ENCODE measurements at places on chromosomes 1 and 21.

- DNase-seq, result no peak
Observed at GRCh38 chr21:42564561-42564971, 50.9 kb downstream of the SLC37A1 start.

DNA sequence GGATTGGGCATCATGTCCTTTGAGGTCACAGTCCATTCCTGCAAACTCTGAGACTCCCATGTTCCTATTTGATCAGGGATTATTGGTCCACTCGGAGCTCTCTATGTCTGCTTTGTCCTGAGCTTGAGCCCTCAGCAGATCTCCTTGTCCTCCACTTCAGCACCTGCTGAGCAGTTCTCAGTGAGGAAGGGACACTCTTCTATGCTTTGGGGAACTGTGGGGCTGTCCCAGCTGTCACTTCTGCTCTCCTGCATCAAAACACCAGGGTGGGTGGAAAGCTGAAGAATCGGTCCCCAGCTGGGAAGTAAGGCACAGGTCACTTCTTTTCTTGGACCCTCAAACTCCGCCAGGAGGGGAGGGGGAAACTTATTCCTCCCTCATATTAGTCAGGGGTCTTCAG is 99.5 kb downstream of the PCP4 start:
- no peak for DNase-seq

- peak; percentile 61 for DNase-seq
Observed at GRCh38 chr1:168287237-168287664, 6.6 kb downstream of the TBX19 start.

GRCh38 chr1:116994411-116994810 is 7.1 kb upstream of the CD101 start:
- DNase-seq, result no peak

GRCh38 chr1:228957535-228957934 is 222.3 kb downstream of the RHOU start:
- no peak for DNase-seq

DNA sequence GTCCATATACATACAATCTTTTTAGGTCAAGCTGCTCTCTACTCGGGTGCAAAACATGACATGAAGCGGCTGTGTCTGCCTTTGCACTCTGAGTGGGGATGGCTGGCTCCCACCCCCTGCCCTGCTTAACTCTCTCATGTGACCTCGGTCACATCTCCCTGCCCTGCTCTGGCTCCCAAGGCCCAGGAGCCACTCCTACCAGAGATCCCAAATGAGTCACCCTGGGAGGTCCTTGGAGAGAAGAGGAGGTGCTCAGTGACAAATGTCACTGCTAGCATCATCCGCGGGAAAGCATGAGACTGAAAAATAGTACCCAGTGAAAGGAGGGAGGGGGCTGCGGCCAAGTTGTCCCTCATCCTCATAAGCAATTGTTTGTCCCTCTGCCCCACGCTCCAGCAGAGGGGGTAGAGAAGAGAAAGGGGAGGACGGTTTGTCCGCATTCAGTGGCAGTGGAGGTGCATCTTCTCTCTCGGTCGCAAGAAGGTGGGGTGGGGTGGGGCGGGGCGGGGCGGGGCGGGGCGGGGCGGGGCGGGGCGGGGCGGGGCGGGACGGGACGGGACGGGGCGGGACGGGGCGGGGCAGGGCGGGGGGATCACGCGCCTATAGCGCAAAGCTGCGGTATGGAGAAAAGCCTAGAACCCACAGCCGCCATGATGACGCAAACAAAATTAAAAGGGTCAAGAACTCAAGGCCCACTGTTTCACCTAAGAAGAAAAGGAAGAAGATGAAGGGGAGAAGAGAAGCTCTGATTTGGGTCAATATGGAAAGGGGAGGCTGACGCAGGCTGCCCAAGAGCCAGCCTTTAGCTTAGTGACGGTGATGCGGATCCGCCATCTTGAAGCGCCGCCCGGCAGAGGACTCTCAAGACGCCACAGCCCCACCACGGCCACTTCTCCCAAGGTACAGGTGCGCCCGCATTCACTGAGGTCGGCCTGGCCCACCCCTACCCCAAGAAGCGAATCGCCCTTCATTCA is 66.2 kb downstream of the CD46 start:
- no peak for DNase-seq

- DNase-seq, result peak; percentile 27
Observed at GRCh38 chr1:41765152-41765551, 153.6 kb downstream of the HIVEP3 start.

GRCh38 chr1:61446531-61446991 is 278.4 kb downstream of the TM2D1 start:
- DNase-seq, result no peak

DNA sequence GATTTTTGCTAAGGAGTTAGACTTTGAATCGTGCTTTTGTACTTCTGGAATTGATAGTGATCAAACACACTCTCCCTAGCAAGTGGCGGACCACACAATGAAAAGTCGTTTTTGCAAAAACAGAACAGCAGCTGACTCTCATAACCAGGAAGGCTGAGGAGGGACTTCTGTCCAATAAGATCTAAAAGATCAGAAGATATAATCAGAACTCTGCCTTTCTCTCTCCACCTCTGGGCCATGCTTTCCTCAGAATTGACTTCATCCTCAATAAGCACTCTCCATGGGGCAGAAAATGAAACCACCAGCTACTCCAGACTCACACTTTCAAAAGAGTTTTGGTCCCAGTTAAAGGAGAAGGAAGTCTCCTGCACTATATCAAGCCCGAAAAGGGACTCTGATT is 55.3 kb upstream of the SAMD13 start:
- DNase-seq, result peak; percentile 74

GRCh38 chr1:88731475-88732269 is 47.6 kb downstream of the PKN2 start:
- DNase-seq, result peak; percentile 31

GRCh38 chr1:11384170-11384554 is 94.8 kb upstream of the DISP3 start:
- no peak for DNase-seq

GRCh38 chr1:212470059-212470458 is 37.3 kb downstream of the NENF start:
- DNase-seq, result no peak

DNA sequence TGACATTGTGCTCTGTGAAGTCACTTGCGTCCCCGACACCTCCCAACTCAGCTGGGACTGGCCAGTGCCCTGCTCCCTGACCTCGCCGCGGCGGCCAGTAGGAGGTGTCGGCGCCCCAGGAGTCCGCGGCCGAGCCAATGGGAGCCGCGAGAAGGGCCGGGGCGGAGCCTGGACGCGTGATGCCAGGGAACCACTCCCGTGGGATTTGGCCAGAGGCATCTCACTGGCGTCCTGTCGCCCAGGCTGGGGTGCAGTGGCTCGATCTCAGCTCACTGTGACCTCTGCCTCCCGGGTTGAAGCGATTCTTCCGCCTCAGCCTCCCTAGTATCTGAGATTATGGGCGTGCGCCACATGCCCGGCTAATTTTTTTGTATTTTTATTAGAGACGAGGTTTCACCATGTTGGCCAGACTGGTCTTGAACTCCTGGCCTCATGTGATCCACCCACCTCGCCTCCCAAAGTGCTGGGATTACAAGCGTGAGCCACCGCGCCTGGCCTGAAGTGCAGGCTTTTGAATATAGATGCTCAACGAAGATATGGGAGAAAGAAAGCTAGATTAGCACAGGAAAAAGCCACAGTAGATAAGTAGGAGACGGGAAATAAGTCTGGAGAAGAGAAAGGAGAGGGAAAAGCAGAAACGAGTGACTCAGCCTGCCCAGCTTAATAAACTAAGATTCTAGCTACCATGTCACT is 38.0 kb downstream of the ZBTB8OS start:
- DNase-seq, result peak; percentile 90

DNA sequence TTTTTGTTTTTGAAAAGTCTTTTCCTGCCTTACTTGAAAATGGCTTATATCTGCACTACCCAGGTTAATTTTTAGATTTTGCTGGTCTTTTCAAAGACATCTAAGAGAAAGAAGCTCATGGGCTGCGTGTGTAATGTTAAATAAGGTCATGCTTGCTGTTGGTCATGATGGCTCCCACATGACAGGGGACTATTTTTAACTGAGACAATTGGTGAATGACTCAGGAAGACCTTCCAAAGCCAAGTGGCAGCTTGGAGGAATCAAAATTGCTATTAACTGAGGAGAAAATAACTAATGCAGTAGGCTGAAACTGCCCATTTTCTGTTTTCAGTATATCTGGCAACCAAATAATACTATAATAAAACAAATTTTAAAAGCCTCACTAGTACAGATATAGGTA is 117.1 kb upstream of the SPAG17 start:
- no peak for DNase-seq
